Metanephros (tissue), 2 donors: ENCODE measurements at places on chromosomes 13 and 19. TPM values are rescaled to one million over a fixed set of nuclear protein-coding genes. Genes with fewer than 3 reads are reported as not detected.

Gene MLLT1
- 31.1 TPM for total RNA-seq

Gene MADCAM1
- 3.6 TPM for total RNA-seq

Gene KANK2
- 170 TPM for total RNA-seq

Gene GRIN2D
- 0.99 TPM for total RNA-seq

Gene MOB3A
- 30.0 TPM for total RNA-seq

Gene LRRC63
- 0.12 TPM for total RNA-seq

Gene RUBCNL
- 6.1 TPM for total RNA-seq

Gene SBK2
- 0.35 TPM for total RNA-seq

Gene COL5A3
- 9.5 TPM for total RNA-seq

Gene CCL25
- total RNA-seq, result not detected

Gene NBEA
- 44.0 TPM for total RNA-seq

Gene ZNF222
- total RNA-seq, result 3.3 TPM

Gene LACC1
- 2.3 TPM for total RNA-seq

Gene NDUFB7
- total RNA-seq, result 339 TPM

Gene SLC25A41
- 0.53 TPM for total RNA-seq

Gene NCR1
- 0.70 TPM for total RNA-seq

Gene UBE2L5
- total RNA-seq, result not detected

Gene CASP14
- 0.12 TPM for total RNA-seq

Gene DPF1
- 0.64 TPM for total RNA-seq

Gene ZNF135
- 18.4 TPM for total RNA-seq

Gene RASAL3
- 1.9 TPM for total RNA-seq

Gene RPL21
- total RNA-seq, result 1,460 TPM

Gene BSPH1
- total RNA-seq, result not detected

Gene HCST
- total RNA-seq, result 6.9 TPM

Gene ANGPTL8
- 2.6 TPM for total RNA-seq

Gene COL4A1
- 907 TPM for total RNA-seq

Gene C19orf44
- 8.8 TPM for total RNA-seq

Gene GJA3
- 4.4 TPM for total RNA-seq

Gene VMAC
- 13.4 TPM for total RNA-seq

Gene CRX
- total RNA-seq, result not detected

Gene GRIN3B
- total RNA-seq, result 0.47 TPM

Gene KANK3
- 29.7 TPM for total RNA-seq

Gene THSD1
- 10.6 TPM for total RNA-seq
